Activated CD4-positive, CD25-positive, alpha-beta regulatory T cell treated with anti-CD3 and anti-CD28 coated beads, Interleukin-2, amount 50 U/mL, for 24 hours (primary cell): ENCODE measurements at places on chromosomes 2 and 18.

DNA sequence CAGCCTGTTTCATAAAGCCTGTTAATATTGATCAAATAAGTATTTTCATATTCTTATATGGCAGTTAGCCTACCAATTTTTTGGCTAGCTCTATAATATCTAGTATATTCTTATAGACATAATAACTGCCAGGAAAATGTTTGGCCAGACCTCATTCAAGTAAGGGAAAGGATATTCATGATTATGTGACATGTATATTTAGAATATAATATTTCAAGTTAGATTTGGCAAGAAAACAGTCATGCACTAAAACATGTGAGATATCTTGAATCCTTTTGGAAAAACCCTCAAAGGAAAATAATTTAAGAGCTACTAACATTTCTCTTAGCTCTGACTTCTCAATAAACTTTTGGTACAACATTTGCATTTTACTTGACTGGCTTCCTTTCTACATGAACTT is 694.1 kb downstream of the PLCL1 start:
- ATAC-seq = no peak

- ATAC-seq = no peak
These were observed 1242.4 kb upstream of the ACVR2A start for GRCh38 chr2:146602383-146602782.

DNA sequence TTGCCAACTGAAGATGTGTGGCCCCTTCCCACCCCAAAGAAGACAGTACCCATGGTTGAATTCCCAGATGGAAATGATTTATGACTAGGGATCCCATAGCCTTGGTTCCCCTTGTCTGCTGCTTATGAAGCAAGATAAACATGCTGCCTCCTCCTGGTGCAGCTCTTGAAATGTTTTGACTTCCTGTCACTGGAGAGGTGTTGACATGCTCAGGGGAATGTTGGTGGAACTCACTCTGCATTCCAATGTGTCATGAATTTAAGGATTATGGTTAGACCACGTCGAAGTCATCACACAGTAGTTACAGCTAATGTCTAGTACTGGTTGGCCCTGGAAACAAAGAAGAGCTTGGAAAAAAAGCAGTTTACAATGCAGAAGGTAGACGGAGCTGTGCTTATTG is 69.0 kb upstream of the FAM110C start:
- ATAC-seq = no peak

DNA sequence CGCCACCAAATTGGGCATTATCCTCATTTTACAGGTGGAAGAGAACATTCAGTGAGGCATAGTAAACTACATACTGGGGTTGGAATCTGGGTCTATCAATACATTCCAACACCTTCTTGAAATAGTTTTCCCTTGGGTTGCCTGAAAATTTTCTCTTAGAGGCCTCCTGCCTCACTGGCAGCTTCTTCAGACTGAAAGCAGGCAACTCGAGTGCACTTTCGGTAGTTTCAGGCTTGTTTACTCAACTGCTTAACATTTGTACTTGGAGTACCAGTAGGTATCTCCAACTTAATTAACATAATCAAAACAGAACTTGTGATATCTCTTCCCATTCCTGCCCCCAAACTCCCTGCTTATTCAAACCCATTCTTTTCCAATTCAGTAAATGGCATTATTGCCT is 36.2 kb upstream of the C2orf74 start:
- no peak for ATAC-seq

GRCh38 chr2:75476761-75477160 is 84.0 kb downstream of the EVA1A start:
- ATAC-seq = no peak

- ATAC-seq = no peak
These were observed 9.1 kb downstream of the LCLAT1 start for GRCh38 chr2:30456106-30456505.

GRCh38 chr18:61388010-61388409 is 54.8 kb downstream of the CDH20 start:
- no peak for ATAC-seq

DNA sequence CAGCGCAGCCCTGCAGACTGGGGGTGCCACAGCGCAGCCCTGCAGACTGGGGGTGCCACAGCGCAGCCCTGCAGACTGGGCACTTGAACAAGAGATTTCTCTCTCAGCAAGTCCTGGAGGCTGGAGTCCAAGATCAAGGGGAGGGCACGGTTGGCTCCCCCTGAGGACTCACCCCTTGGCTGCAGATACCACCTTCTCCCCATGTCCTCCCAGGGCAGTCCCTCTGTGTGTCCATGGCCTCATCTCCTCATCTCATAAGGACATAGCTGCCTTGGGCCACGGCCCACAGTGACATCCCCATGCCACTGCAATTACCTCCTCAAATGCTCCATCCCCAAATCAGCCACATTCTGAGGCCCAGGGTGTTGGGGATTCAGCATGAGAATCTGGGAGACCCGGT is 98.2 kb downstream of the TPO start:
- ATAC-seq = no peak

DNA sequence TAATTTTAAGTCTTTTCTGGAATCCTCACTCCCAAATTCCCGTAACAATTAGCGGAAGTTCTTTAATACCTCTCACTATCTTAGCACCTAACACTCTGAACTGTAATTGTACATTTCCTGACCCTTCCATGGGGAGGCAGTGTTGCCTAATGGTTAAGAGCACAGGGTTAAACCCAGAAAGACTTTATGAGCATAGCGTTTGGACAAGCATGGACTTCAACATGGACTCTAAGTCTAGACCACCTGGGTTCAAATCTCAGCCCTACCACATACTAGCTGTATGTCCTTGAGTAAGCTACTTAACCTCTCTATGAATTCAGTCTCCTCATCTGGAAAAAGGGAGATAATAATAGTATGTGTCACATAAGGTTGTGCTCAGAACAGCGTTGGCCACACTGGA is 13.0 kb downstream of the ANTXR1 start:
- ATAC-seq = no peak

- no peak for ATAC-seq
These were observed 98.9 kb upstream of the CHRNA1 start for GRCh38 chr2:174863183-174863582.

DNA sequence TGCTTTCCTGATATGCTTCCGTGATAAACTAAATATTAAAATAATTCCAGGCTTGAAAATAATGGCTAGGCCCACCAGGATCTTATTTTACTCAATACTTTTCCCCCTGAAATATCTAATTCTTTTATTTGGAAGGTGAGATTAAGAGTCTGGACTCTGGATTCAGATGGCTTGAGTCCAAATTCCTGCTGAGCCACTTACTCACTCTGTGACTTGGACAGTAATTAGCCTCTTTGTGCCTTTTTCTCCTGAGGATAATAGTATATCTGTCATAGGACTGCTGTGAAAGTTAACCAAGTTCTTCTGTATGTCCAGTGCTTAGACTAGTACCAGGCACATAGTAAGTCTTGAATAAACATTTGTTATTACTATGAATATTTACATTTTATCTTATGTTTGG is 127.3 kb upstream of the ERBB4 start:
- ATAC-seq = no peak

GRCh38 chr18:52459890-52460289 is 119.9 kb downstream of the DCC start:
- ATAC-seq = no peak

DNA sequence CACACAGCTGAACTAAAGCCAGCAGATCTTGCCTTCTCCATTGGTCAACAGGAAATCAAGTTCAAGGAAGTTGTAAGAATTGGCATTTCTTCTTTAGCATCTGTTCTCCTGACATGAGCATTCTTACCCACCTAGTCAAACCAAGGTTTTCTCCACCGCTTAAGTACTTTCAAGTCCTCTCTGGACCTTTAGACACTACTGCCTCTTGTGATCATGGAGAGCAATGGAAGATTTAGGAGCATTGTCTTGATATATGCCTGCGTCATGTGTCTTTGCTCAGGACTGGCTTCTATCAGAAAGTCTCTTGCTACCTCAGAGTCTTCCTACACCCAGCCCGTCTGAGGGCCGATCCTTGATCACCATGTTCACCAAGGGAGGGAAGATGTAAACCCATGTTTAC is 262.2 kb downstream of the PHLPP1 start:
- ATAC-seq = no peak

DNA sequence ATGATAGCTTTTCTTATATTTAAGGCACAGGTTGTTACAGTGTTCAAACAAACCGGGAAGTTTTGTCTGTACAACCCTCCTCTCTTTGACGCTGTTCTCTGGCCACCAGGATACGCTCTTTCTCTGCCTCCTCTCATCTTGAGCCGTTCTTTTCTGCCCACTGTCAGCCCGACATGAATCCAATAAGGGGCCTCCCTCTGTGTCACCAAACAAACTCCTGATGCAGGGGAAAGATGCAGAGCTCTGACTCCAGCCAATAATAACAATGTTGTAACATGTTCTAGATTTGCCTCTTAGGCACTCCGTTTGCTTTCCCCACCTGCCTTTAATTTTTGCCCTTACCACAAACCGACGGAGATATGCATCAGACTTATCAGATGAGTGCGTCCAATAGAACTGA is 449.3 kb downstream of the SLC4A3 start:
- ATAC-seq = no peak

DNA sequence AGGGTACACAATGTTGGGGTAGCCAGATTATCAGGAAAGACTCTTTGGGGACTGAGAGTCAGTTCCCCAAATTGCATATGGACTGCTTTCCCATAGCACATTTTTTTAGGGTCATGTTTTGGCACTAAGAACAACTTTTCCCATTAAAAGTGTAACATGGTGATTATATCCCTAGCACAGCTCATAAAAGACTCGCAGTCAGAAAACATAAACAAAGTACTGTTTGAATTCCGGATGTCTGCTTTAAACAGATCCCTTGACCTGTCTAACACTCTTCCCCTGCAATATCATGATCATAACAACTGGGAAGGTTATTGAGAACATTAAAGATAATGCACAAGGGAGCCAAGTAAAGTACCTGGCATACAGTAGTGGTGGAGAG is 262.2 kb downstream of the ASXL3 start:
- no peak for ATAC-seq

GRCh38 chr2:8146132-8147005 is 535.5 kb upstream of the ID2 start:
- no peak for ATAC-seq

DNA sequence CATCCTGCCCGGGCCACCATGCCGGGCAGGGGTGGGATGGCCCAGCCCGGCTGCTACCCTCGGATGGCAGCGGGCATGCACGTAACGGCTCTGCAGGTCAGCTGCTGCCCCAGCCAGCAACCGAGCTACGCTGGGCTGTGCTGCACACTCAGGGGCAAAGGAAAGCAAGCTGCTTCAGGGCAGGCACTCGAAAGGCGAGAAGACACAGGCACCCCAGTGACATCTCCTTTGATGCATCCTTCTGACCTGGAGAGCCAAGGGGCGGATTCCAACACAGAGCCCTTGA is 8.8 kb downstream of the HDAC4 start:
- no peak for ATAC-seq
